Right lobe of liver (tissue), 6 donors: ENCODE measurements at places on chromosomes 3 and 15.

- no peak for DNase-seq
Observed at GRCh38 chr15:92149029-92149428, 244.7 kb upstream of the ST8SIA2 start.

GRCh38 chr3:130831719-130832400 lies 62.0 kb upstream of the ATP2C1 start:
- no peak for DNase-seq

DNA sequence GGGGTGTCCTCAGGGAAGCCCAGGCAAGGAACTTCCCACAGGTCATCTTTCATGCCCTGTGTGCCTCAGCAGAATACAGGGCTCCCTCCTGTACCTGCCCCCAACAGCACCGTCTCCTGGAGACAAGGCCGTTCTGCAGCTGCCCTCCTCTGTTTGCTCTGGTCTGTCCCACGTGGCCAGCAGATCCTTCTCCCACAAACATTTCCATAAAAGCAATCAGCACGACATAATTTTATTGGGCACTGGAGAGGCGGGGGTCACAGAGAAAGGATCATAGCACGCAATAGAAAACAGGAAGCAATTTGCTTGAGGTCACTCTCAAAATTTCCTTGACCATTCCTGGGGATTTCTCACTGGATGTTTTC lies 29.4 kb downstream of the STARD5 start:
- no peak for DNase-seq

DNA sequence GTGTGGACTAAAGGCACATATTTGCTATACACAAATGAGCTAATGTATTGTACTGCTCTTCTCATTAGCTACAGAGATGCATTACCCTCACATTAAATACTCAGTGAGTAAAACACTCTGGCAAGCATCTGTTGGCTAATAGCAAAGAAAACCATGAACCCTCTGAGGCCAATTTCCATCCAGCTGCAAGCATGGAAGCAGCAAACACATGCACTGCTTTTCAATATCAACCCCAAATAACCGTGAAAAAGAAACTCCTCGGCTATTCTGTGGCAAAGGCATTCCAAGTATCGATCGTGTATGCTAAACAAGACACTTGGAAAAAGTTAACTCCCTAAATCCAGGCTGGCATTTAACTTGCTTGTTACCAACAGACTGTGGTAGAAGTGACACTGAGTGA lies 67.0 kb downstream of the PEAK1 start:
- DNase-seq: no peak

- no peak for DNase-seq
Observed at GRCh38 chr15:59283717-59284391, 77.2 kb downstream of the LDHAL6B start.

GRCh38 chr3:129449279-129450115 lies 9.5 kb downstream of the IFT122 start:
- no peak for DNase-seq

DNA sequence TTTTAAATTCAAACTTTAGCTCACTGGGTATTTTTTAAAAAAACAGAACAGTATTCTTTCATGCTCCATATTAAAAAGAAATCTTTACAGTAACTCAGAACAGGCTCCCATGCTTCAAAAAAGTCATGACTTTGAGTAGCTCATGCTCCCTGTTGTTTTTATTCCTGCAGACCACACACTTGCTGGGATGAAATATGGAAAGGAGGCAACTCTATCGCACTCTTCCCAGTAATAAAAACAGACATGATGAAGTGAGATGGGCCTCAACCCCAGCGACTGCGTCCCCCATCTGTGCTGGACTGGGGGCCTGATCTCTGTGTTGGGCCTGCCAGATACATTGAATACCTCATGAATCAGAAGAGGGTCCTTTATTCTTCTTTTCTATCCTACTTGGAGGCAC lies 58.9 kb downstream of the ARHGEF3 start:
- DNase-seq: no peak

DNA sequence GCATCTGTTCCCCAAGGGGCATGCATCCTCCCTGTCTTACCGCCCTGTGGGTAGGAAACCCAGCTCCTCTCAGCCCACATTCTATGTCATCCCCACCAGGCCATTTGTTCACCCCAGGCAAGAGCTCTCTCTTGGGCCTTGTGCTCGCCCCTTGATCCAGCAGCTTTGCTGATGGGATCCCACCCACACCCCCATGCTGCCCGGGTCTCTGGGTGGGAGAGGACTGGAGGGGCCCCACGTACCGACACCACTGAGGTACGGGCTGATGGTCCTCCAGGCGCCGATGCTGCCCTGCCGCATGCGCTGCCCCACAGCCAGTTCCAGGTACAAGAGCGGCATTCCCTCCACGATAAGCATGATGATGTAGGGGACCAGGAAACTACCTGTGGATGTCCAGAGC lies 14.5 kb downstream of the SLC6A20 start:
- no peak for DNase-seq

DNA sequence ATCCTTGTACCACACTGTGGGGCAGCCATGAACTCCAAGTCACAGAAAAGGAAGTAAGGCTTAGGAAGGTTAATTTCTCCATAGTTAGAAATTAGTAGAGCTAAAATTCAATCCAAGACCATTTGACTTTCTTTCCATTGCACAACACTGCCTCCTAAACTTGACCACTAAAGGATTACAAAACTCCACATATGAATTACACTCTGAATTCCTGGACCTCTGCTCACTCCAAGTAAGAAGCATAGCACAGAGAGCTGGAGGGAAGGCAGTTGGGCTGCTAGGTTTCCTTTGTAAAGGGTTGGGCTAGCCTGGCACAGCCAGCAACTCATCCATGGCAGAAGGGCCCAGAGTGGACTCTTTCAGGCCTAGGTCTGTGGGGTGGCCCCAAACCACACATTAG lies 134.4 kb downstream of the MYLK start:
- DNase-seq: no peak

DNA sequence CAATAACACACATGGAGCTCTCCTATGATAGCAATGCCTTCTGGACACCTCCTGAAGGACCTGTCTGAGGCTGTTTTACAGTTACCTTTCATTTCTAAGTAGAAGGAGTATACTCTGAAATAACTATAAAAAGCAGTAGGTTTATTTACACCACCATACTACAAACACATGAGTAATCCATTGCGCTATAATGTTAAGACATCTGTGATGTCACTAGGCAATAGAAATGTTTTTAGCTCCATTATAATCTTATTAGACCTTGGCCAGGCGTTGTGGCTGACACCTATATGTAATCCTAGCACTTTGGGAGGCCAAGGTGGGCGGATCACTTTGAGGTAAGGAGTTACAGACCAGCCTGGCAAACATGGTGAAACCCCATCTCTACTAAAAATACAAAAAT lies 24.7 kb downstream of the PXK start:
- no peak for DNase-seq

DNA sequence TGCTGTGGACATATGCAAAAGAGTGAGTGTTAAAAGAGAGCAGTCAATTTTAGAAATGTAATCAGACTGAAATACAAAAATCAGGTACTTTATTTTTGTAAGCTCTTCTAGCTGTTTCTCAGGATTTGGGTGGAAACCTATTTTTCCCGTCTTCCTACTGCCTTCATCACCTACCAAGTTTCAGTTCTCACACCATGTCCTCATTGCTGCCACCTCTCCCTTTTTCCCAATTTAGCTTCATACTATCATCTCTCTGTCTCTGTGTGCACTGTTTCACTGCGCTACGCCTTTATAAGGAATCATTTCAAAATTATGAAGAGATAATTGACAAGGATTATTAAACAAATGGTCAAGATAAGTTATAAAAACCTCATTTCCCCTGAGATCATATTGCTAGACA lies 7.7 kb downstream of the SRP14 start:
- DNase-seq: no peak

- no peak for DNase-seq
Observed at GRCh38 chr15:47334805-47335535, 382.3 kb upstream of the SEMA6D start.
